IMR-90 (cell line): ENCODE measurements at places on chromosomes 3 and 15. TPM values are rescaled to one million over a fixed set of nuclear protein-coding genes. Genes with fewer than 3 reads are reported as not detected.

Gene PIF1
- 19.2 and 19.9 TPM in 2 replicates for polyA plus RNA-seq

DNA sequence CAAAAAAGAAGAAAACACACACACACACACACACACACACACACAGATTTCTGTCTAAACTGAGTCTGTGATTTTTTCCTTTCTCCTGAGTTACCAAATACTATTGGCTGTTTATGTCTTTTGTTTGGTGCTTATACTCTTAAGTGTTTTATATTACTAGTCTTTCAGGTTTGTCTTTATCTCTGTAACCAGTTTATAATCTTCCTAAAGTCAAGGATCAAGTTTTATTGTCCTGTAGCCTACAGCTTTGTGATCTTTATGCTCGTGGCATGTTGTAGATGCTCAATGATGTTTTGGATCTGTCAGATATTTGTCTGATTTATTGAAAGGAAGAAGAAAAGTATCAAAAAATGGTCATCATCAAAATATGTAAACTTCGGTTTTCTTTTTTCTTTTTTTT is 4.6 kb downstream of the MAP2K5 start:
- DNase-seq = no peak

- no peak for DNase-seq
These were observed 9.0 kb downstream of the AQP9 start for GRCh38 chr15:58147171-58147611.

GRCh38 chr15:100918034-100918689 is 995 bp upstream of the LRRK1 start:
- DNase-seq = peak; percentile 62

- no peak for DNase-seq
These were observed 17.3 kb upstream of the UBE2E2 start for GRCh38 chr3:23185861-23186260.

- no peak for DNase-seq
These were observed 44.6 kb downstream of the NME9 start for GRCh38 chr3:138284957-138285477.

Gene SLCO2A1
- polyA plus RNA-seq = 1.2 and 1.5 TPM in 2 replicates
